Lower leg skin (tissue), 4 donors: ENCODE measurements at places on chromosomes 16 and 17.

DNA sequence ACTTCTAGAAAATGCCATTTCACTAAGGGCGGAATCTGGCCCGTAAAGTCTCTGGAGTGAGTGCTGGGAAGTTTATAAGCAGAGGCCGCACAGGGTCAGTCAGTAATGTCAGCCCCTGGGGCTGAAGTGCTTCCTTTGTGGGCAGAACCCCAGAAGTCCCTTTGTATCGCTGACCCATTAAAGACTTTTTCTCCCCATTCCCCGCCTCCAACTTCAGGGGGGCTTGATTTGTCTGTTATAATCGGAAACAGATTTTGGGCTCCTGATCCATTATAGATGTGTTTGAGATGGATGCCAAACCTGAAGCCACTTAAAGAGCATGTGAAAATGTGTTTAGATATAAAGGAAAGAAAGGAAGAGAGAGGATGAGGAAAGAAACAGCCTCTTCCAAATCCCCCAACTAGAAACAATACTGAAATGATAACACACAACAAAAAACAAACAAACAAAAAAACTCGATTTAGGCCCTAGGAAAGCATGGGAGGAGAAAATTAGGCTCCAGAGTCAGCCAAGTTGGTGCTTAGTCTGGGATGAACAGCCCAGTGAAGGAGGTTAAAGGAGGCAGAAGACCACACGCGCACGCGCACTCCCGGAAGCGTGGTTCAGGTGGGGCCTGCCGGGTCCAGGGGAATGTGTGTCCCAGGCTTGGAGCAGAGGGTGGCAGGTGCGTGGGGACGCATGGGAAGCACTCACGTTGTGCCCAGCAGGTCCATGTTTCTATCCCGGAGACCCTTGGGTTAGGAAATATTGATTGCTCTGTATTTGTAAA is 27.1 kb downstream of the MSI2 start:
- no peak for DNase-seq

- DNase-seq, result no peak
Observed at GRCh38 chr17:82380860-82381702, 9.5 kb downstream of the UTS2R start.

DNA sequence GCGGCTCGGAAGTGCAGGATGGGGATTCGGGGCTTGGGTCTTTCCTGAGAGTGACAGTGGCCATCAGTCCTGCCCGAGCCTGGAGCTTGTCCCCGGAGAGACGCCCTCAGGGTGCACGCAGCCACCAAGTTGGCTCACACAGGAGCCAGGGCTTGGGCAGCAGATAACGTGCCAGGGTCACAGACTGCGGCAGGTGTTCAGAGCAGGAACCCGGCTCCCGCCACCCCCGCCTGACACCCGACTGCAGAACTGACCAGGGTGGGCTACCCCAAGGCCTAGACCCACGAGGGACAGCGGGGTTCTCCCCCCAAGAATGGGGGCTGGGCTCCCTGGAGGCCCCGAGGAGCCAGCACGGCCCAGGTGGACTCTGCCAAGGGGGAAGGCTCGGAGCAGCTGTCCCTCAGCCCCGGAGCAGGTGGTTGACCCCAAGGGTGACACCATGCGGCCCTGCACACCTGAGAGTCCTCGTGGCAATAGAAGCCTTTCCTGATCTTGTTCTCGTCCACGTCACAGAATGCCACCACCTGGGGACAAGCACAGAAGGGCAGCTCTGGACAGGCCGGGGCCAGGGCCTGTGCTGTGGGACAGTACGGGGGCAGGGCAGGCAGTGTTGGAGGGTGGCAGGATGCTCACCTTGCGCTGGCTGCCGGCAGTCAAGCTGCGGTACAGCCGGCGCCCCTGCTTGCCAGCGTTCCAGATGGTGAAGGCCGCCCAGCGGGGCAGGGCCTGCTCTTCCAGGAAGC is 117.1 kb upstream of the ZNF750 start:
- DNase-seq, result peak; percentile 83

- no peak for DNase-seq
Observed at GRCh38 chr16:2955779-2956578, 8.1 kb upstream of the KREMEN2 start.
